ENCODE measurements at places on chromosomes 2 and 18.

- DNase-seq, result no peak
Observed at GRCh38 chr2:103804013-103804412, 1042.2 kb downstream of the TMEM182 start.

DNA sequence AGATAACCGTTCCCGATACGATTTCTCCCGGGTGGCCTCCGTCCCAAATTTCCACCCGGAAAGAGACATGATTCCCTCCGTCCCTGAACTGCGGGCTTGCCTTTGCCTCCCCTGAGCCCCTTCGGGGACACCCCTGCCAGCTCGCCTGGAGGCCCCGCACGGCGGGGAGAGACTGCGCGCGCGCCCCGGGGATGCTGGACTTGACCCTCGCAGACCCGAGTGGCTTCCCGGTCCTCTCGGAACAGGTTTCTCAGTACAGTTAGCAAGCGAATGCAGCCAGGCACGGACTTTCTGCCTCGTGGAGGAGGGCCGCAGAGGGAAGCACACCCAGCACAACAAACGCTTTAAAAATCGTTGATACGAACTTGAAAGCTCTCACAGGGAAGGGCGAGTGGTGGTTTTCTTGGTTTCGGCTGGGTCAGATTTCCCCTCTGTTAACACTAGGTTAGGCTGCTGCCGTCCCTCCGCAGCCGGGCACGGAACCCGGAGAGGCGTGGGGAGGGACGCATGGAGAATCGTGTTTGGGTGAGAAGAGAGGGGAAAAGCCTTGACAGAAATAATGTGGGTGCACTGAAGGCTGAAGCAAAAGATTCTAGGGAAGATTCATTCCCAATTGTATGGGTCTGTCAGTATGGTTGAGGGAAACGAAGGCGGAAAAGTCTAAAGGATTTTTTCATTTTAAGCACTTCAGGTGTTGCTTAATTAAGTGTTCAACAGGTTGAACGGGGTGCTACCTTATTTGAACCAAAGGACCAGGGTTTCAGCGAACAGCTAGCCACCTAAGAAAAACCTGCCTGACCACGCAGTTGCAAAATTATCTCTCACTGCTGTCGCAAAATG is 916 bp downstream of the TNFRSF11A start:
- DNase-seq, result peak; percentile 13

DNA sequence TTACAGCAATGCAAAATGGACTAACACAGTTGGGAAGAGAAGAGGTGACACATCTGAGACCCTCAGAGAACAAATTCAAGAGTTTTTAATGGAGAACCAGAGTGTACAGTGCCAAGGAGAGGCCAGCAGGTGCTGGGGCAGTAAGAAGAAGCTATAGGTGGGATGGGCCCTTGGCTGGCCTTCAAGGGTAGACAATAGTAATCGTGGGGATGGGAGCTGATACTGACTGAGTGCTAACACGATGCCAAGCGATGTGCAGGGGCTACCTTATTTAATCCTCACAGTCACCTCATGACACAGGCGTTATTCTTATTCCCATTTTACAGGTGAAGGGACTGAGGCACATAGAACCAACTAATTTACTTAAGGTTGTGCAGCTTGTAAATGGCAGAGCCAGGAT is 131.9 kb upstream of the ID2 start:
- DNase-seq, result no peak

DNA sequence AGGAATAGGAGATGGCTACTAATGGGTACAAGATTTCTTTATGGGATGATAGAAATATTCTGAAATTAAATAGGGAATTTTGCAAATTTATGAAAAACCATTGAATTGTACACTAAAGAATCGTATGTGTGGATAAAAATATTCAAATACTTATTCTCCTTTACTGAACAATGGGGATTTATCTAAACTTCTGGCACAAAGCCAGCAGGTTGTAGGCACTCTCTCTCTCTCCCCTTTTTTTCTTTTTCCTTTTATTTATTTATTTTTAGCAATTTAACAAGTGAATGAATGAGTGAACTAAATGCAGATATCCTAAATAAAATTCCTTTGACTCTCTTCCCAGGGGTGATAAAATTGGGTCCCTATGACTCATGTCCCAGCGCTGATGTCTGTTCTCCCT is 21.9 kb upstream of the SCYGR2 start:
- no peak for DNase-seq

All from RWPE1 (cell line).